ENCODE measurements at places on chromosomes 6 and 20.

DNA sequence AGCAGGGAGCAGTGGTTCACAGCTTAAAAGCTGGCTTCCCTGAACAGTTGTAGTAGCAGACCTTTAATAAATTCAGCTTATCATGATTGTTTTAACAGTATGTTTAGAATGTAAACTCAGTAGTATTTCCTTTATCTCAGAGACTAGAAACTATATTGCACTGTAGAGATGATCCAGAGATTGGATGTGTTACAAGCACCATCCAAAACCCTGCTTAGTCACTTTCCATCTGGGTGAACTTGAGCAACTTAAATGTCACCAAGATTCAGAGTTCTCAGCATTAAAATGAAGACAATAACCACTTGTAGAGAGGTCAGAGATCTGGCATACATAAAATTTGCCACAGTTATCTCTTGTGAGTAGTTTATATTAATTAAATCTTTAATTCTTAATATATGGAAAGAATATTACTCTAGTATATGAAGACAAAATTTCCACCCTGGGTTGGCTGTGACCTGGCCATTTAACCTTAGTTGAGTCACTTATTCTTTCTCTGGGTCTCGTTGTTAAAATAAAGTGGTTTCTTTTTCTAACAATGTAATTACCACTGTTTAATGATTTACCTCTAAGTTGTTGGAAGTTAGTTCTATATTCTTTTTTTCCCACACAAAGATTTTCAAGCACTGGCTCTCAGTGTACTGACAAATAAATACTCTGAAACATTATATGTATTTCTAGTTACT lies 239.2 kb upstream of the FKBP1C start:
- DNase-seq = no peak

DNA sequence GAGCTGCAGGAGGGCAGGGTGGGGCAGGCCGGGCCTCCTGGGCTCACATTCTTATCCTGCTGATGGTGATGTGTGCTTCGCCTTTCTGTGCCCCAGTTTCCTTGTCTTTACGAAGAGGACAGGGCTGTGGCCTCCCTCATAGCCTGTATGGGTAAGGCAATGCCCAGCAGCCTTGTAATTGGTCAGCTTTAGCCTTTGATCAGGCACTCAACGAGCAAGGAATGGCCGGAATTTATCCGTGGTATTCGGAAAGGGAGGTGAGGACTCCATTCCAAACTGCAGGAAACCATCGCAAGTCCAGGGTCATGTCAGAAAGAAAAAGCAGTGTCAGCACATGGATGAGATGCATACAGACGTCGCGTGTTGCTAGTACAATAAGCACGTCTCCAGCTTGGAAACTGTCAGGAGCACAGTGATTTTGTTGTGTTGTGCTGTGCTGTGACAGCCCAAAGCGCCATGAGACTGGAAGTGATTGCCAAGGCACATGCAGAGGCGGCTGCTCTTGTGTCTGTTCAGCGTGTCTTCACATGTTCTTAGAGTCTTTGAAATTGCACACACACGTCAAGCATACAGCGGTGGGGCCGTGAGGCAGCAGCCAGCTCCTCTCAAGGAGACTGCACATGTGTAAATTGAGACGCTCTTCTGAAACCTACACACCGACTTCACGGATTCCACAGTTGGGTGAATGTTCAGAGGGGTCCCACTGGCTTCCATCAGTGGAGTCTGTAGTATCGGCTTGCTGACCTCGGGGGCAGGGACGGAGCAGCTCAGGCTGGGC lies 6.2 kb downstream of the SS18L1 start:
- no peak for DNase-seq

DNA sequence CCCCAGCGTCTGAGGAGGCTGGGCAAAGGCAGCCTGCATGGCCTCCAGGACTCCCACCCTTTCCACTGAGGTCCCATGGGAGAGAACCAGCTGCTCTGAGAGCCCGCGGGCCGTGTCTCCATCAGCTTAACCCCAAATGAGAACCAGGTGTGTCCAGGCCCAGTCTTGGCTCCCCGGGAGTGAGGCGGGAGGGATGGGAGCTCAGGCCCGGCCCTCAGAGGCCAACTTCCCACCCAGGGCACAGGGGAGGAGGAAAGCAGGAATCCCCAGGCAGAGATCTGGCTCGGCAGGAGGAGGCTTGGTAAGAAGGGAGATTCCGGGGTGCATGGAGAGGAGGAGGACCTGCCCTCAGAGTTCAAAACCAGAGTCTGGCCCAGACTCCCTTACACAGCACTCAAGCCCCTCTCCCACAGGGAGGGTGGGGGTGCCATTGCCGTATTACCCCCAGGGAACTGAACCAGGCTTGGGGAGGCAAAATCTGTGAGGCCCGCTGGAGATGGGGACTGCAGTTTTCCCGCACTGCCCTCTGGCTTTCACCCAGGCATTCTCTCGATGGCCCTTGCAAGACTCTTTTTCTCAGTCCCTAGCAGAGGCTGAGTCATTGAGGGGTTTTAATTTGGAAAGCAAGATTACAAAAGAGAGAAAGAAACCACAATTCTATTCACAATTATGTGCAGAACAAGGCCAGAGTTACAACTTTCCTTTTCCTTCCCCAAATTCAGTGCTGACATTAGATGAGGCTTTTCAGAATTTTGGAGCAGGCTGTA lies 17.1 kb downstream of the FOXF2 start:
- DNase-seq = no peak

DNA sequence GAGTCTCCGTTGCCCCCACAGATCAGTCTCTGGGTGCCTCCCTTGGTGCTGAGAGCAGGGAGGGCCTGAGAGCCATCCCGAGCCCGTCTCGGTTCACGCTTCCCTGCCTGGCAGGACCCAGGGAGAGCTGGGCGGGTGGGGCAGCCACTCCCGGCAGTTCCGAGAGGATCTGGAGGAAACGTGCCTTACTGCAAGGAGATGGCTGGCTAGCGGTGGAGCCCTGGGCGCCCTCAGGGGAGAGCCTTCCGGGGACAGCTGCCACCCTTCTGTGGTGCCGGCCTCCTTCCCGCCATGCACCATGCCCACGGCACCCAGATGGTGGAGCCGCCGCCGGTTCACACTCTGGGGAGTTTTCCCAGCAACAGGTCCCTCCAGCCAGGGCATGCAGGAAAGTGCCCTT lies 45.8 kb upstream of the SLCO4A1 start:
- DNase-seq = no peak

- no peak for DNase-seq
Observed at GRCh38 chr6:32692019-32692418, 25.6 kb upstream of the HLA-DQB1 start.

DNA sequence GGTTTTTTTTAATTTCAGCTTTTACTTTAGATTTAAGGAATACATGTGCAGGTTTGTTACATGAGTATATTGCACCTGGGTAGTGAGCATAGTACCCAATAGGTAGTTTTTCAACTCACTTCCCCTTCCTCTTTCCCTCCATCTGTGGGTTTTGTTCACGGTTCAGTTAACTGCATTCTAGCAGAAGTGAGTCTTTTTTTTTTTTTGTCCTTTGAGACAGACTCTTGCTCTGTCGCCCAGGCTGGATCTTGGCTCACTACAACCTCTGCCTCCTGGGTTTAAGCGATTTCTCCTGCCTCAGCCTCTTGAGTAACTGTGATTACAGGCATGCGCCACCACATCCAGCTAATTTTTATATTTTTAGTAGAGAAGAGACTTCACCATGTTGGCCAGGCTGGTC lies 8.7 kb downstream of the UBR2 start:
- no peak for DNase-seq

DNA sequence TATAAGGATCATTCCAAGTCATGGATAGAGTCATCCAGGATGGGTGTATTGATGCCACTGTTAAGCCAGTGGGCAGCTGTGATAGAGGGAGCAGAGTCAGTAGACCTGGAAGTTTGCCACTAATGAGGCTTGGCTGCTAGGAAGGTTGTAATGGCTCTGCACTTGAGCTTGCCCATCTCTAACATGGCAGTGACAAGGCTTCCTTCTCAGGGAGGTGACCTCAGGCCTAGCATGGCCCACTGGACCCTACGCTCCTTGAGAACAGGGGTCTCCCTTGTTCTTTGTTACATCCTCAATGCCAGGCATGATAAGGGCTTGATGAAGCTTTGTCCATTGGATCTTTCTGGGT lies 155.1 kb downstream of the CD83 start:
- DNase-seq = no peak

DNA sequence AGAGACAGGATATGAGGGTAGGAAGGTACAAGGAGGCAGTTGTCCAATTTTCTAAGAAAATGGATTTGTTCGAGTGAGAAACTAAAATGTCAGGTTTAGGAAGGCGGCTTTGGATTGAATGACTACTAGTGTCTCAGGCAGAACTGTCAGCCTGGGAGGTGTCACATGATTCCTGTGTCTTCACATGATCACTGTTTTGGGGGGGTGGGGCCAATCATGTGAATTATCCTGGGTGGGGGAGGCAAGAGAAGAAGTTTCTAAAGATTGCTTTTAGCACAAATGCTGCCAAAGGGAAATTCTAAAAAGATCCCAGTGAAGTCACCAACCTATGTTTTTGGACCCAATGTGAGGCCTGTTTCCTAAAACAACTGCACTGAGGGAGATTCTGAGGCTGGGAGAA lies 2.3 kb downstream of the SIRPA start:
- DNase-seq = no peak

DNA sequence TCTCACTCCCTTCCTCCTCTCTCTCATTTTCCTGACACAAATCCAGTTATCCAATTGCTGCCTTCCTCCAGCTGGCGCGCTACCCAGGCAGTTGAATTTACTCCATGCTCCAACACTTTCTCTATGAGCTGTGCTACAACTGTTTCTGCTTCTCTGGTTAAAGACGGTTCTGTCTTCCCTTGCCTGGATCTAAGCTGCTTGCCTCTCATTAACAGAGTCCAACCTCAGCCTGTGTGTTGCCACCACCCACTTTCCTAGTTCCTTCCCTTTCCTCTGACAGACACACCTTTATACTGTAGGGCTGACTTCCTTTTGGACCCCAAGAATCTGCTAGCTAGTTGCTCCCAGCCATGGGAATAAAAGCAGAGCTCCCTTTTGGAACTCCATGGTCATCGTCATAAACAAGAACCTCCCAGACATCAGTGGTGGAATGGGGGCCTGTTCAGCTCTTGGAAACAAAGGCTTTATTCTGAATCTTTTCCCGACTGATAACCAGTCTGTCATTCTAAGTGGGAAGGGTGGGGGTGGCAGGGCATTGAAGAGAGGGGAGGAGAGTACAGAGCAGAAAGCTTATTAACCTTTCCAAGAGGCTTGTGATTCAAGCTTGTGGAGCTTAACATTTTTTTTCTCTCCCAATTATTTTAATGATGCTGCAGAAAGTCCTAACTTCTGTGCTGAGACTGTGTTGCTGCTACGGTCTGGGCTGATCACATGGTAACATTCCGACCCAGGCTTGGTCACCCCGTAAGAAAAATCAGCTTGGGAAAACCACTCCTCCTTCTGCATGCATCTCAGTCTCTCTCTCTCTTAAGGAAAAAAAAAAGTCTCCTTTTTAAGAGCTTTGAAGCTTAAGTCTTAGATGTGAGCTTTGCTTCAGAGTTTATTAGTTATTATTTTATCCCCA lies 31.3 kb upstream of the BMP2 start:
- no peak for DNase-seq

DNA sequence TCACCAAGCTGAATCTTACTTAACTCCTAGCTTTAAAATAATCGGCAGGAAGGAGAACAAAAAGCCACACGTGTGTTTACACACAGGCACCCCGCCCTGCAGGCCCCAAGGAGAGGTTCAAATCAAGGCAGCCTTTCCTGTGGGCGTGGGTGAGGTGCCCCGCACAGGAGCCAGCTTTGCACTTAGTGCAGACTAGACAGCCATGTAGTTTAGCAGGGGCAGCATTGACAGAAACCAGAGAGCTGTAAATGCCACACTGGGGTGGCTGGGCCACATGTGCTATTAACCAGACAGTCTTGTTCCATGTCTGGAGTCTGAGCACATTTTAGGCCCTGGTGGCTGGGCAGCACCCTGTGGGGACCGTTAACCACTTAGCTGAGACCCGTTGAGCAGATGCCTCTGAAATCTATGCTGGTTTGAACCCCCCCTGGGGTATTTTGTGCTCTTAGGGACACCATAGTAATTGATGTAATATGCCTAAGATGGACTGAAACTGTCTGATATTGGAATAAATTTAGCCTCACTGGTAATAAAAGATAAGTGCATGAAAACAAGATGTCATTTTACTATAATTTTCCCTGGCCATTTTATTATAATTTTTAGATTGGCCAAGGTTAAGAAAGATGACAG lies 106.4 kb upstream of the KCNG1 start:
- no peak for DNase-seq

DNA sequence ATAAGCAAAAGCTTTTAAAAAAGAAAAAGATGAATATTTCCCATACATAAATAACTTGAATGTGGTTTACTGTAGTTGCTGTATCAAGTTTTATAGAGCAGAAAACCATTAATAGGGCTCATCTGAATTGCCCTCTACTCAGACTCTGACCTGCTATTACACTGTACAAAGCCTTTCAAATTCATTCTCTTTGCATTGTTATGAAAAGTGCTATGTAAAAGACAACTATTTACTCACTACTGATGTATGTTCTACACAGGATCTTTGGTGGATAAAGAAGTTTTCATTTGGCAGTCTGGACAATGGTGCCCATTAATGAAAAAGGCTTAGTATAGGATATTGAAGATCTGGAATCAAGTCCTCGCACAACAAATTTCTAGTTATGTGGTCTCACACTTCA lies 199.1 kb upstream of the RUNX2 start:
- no peak for DNase-seq

DNA sequence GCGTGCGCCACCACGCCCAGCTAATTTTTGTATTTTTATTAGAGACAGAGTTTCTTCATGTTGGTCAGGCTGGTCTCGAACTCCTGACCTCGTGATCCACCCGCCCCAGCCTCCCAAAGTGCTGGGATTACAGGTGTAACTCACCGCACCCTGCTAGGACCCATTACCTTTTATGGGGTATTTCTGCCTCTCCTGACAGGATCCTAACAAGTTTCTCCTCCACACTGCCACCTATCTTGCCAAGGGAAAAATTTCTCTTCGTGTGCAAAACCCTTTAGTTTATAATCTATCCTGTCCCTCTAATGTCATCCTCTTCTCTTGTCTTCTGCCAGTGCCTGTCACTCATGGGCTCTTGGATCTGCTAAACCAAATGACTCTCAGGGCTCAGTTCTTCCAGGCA lies 1.9 kb downstream of the STMND1 start:
- no peak for DNase-seq

DNA sequence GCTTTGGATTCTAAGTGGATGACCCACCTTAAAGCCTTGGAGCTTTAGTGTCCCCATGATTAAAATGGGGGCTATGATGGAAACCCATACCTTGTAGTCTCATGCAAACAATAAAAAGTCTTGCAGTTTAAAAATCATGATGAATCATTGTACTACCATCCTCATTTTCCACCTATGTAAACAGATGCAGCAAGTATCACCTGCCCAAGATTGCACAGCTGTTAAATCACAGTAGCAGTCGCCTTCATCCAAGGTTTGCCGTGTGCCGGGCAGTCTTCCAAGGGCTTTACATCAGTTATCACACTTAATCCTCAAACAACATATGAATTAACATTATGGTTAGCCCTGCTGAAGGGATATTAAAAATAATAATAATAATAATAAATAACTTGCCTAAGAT lies 210.3 kb downstream of the FOXA2 start:
- no peak for DNase-seq

GRCh38 chr6:52650941-52651340 lies 20.0 kb upstream of the TMEM14A start:
- DNase-seq = no peak

All from NCI-H1417 treated with DMSO at 0.1 percent for 48 hours (cell line).